ENCODE measurements at places on chromosomes 2 and 18.

GRCh38 chr2:21920721-21921120, 797.0 kb downstream of the TDRD15 start:
- DNase-seq: no peak

- DNase-seq: no peak
Observed at GRCh38 chr2:232508251-232508650, 11.9 kb upstream of the PRSS56 start.

- DNase-seq: no peak
Observed at GRCh38 chr2:226891780-226892590, 56.1 kb downstream of the RHBDD1 start.

DNA sequence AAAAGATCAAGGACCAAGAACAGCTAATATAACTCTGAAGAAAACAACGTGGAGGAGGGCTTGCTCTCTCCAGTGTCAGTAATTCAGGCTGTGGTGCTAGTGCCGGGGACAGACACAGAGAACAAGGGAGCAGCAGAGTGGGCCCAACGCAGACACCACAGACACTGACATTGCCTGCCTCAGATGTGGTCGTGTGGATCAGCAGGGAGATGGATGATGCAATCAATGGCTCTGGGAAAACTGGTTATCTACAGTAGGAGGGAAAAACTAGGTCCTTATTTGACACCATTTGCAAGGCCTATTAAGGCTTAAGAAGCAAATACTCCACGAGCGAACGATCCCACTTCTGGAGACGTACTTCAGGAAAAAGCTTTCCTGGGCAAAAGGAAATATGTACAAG, 36.1 kb downstream of the HDLBP start:
- DNase-seq: no peak

DNA sequence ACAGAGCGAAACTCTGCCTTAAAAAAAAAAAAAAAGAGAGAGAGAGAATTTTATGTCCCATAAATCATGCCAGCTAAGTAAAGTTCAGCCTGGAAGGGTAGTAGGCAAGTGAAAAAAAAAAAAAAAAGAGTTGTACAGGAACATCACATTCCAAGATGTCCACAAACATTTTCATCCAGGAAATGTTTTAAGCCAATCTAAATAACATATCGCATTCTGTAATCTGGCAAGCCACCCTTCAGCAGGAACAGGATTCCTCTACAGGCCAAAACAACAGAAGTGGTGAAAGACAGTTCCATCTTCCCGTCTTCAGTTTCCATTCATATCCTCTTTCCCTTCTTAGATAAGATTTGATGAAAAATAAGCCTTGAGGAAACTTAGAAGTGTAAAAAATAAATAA, 1108.1 kb upstream of the DDX18 start:
- DNase-seq: no peak

DNA sequence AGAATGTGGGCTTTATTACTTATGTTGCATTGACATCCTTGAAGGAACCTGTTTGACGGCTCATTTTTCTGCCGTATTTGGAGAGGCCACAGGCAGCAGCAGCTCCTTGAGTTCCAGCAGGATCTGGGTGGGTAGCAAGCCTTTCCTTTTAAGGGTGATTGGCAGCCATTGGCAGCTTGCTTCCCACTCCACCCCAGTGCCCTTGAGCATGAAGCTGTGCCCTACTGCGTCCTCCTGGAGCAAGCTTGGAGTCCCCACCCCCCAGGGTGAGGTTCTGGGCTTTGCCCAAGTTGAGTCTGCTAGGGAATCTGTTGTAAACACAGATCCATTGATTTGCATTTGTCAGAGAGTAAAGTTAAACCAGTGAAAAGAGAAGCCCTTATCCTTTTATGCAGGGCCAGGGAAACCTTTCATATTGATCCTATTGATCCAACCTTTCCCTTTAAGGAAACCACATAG, 9.2 kb downstream of the ONECUT2 start:
- DNase-seq: no peak

GRCh38 chr18:55152801-55153200, 193.5 kb upstream of the CCDC68 start:
- no peak for DNase-seq

GRCh38 chr2:74566754-74567085, 12.2 kb downstream of the DOK1 start:
- DNase-seq: no peak

DNA sequence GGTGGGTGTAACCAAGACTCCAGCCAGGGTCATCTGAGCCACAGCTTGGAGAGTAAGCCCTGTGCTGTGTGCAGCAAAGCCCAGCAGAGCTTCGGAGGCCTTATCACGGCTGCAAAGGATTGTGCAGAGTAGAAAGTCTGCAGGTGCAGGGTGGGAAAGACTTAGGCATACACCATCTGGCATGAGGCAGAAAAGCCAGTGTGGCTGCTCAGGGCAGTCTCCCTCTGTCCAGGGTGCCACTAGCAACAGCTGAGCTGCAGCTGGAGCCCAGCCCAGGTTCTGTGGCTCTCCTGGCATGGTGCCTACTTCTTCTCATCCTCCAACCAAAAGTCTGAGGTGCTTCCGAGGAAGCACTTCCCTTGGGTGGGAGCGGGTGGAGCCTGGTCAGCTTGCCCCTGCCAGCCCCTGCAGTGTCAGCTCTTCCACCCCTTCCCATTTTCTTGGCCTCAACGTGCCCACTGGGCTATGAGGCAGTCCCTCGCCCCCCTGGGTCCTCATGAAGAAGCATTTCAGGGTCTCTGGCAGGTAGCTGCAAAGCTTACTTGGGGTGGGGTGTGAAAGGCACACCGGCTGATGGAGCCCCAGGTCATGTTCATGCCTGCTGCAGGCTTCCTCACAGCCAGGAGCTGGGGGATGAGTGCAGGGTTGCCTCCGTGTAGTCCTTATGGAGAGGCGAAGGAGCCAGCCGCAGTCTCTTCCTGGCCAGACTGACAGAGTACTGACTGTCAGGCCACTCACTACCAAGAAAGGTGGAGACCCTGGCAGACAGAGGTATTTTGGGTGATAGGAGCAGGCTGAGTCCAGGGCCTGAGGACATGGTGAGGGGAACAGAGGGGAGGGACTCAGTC, 4.8 kb downstream of the AMER3 start:
- no peak for DNase-seq

- no peak for DNase-seq
Observed at GRCh38 chr2:201396595-201396994, 39.5 kb upstream of the FLACC1 start.
